ENCODE measurements at places on chromosomes 4 and X.

DNA sequence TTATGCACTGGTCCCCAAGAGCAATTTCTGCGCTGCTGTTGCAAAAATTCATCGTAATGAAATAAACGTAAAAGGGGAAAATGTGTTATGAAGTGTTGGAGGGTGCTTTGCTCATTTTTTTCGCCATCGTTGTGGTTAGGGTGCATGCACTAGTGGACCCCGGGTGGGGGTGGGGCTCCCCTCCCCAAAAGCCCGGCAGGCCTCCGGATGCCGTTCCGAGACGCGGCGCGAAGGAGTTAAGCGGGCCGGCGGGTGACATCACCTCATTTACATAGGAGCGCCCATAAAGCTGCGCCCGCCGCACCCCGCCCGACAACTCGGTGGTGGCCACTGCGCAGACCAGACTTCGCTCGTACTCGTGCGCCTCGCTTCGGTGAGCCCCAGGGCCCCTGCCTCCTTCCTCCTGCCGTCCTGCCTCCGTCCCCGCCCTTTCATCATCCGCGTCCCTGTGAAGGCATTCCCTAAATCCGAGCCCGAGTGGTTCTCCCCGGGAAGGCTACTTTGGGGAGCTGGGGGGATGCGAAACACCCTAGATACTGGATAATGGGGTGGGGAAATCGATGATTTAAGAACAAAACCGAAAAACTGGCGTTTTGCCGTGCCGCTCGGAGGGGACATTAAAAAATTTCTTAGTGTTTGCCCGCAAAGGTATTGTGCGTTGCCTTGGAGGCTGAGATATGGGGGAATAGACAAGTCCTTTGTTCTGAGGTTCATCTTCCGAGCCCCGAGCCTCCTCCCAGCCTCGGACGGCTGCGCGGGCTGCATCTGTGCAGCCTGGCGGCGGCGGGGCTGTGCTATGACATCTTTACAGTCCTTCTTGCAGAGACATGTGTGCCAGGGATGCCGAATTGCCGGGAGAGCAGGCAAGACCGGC lies at the start of gene TMSB4X:
Gene TMSB4X (plus strand): TSS at position 315 of the 874 bp plus-strand sequence.
- DNase-seq = peak; percentile 84

GRCh38 chr4:58679886-58680285 lies 1569.7 kb upstream of the IGFBP7 start:
- DNase-seq = no peak

DNA sequence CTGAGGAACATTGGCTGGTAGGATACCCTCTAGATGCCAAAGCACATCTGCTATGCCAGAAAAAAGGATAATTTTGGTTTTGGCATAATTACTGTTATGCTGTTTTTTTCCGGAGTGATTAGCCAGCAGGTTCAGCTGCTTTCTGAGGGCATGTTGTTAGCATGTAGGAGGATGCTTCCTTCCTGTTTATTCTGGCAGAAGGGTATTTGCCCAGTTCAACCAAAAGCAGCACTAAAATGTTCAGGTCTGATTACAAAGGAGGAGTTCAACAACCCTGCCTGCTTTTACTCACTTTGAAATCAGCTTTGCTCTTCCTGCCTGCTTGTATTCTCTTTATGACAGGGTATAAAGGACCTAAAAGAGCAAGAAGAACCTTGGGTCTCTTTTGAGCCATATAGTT lies 21.9 kb downstream of the ERCC6L start:
- no peak for DNase-seq

GRCh38 chr4:66688674-66689073 lies 856.6 kb downstream of the CENPC start:
- DNase-seq = no peak

DNA sequence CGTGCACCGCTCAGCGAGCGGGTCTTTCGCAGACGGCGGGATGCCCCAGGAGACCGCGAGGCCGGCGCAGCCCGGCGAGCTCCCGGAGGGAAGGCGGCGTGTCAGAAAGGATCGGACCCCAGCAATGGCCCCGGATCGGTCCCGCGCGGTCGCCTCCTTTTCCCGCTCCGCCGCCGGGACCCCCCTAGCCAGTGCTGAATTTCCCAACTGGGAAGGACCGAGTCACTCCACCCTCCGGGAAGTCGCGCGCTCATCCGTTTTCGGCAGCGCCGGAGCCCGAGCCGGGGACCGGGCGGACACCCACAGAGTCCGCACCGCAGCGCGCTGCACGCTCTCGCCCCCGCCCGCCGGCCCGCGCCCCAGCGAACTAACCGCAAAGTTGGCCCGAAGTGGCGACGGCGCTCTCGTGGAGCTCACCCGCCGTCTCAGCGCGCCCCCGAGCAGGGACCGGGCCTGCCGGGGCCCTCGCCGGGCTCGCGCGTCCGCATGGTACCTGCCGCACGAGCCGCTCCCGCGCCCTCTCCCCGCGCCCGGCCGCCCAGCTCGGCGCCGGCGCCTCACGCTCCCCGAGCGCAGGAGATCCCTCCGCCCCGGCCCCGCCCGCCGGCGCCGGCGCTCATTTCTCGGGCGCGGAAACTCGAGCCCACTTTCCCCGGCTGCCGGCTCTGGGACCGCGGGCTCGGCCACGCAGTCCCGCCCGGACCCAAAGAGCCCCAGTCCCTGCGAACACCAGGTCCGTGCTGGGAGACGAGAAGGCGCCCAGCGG lies at the start of gene FAT1:
Gene FAT1 (minus strand): TSS at position 565 of the 766 bp plus-strand sequence. CDS start 14,029 bp downstream, outside the sequence.
- DNase-seq = no peak

GRCh38 chrX:7068939-7069367 lies 78.6 kb upstream of the STS start:
- peak; percentile 33 for DNase-seq

DNA sequence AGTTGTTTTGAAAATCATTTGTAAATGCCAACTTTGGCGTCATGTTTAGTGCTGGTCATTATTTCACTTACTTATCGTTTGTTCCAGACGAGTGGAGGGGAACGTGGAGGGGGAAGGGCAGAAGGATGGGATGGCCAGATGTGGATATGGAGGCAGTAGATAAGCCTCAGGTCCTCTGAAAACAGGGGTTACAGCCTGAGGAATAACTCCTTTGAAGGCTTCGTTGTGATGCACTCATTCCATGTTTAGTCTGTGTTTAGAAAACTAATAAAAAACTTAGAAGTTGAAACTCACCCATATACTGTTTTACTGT lies 1.1 kb downstream of the MOB1B start:
- DNase-seq = no peak

DNA sequence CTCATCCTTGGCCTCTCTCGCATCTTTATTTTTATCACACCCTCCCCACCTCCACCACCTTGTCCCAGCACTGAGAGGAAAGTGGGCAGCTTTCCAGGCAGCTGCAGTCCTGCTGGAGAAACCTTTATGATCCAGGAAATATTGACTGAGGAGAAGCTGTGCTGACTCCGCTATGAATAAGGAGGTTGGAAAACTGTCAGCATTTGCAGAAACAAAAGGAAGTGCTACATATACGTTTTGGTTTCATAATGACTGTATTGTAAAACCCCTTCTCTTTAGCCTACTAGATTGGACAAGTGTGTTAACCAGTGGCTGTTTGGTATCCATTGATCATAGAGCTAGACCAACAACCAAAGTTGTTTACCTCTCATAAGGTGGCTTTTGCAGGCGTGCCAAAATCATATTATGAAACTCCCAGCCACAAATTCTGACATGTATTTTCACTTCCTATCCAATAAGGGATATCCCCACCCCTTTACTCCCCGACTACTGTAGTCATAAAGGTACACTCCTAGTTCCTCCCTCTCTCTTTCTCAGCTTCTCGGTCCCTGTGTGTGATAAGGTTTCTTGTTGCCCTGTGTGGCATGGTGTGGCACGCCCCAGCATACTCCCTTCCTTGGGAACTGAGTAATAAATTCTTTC lies 88.4 kb downstream of the GPR143 start:
- DNase-seq = no peak

DNA sequence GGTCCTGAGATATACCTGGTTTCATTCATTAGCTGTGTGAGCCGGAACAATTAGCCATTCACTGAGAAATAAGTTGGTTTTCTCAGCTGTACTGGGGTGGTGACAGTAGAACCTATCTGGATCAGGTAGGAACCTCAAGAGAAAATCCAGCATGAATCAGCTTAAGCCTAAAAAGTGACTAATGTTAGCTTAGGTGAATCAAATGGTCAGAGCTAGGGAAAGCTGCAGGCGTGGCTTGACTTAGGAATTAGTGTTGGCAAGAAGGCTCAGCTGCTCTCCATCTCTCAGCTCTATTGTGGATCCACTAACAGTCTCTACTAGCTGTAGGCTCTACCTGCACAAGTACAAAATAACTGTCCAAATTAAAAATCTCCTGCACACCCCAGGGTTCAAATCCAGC lies 1025.5 kb downstream of the RAB28 start:
- DNase-seq = no peak

- DNase-seq = no peak
These were observed 69.9 kb upstream of the ESX1 start for GRCh38 chrX:104324461-104325212.

DNA sequence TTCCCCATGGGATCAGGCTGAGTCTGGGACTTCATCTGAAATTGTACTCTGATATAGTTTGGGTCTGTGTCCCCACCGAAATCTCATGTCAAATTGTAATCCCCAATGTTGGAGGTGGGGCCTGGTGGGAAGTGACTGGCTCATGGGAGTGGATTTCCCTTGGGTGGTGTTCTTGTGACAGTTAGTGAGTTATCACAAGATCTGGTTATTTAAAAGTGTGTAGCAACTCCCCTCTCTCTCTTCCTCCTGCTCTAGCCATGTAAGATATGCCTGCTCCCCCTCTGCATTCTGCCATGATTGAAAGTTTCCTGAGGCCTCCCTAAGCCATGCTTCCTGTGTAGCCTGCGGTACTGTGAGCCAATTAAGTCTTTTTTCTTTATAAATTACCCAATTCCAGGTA lies 61.0 kb downstream of the RASGEF1B start:
- DNase-seq = no peak

- DNase-seq = no peak
These were observed 379.4 kb downstream of the FBXW7 start for GRCh38 chr4:152156442-152156841.

DNA sequence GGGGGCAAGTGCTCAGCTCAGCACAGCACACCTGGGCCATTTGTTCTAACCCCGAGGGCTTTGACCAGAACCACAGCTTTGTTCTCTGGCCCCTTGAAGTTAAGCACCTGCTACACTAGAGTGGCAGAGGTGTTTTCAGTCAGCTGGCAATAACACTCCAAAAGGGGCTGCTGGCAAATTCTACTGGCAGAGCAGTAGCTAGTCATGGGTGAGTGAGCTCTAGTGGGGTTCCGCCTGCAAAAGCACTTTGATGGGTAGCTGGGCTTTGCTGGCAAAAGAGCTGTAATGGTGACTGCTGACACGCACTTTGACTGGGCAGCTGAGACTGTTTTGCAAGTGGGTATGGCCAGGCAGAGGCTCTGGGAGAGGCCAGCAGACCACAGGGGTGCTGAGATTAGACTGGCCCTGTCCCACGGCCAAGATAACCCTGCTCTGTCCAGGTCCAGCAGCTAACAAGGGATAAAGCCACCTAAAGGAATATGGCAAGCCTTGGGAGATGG lies 65.2 kb upstream of the TENT5D start:
- no peak for DNase-seq

GRCh38 chr4:6200922-6201362 lies 593 bp upstream of the JAKMIP1 start:
- no peak for DNase-seq

Measured in activated gamma-delta T cell treated with Interleukin-2 at 50 U/mL for 16 hours (primary cell).